ENCODE measurements at places on chromosomes 4 and X.

DNA sequence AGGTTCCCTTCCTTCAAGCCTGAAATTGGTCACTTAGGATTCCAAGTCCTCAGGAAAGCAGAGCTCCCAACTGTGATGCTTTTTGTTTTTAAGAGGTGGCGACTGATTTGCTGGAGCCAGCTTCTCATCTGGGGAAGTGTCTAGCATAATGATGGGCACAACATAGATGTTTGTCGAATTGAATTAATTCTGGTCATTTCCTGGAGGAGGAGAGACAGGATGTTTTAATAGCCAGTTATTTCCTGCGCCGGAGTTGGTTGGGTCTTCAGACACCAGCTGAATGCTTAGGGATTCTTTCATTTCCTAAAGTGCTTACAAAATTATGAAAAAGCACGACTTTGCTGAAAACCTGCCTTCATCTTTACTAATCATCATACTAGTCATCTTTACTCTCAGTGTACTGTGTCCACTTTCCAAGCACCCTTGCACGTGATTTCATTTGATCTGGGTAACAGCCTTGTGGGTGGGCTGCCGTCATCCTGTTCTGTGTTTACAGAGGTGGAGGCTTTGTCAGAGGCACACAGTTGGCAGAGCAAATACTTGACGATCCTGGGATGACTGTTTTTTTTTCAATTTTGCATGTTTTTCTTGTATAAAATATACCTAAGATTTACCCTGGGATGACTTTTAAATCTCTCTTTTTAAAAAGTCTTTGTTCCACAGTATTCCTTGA lies 49.5 kb downstream of the RGS12 start:
- DNase-seq: peak; percentile 85

- no peak for DNase-seq
These were observed 23.0 kb upstream of the GTPBP6 start for GRCh38 chrX:341541-342101.

DNA sequence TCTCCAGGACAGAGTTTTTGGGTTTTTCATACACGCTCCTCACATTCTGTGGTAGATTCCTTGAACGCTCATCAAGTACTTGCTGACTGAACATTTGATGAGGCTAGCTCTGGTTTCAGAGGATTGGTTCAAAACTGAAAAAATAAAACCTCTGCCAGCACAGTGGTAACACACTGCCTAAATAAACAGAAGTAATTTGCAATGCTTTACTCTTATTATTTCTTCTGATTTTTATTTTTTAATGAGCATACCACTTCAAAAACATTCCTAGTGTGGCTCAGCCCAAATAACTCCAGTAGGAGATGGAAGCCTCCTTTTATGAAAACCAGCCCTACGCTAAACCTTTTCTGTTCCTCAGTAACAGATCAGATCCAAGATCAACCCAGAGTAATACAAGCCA lies 72.0 kb upstream of the INTU start:
- DNase-seq: no peak

DNA sequence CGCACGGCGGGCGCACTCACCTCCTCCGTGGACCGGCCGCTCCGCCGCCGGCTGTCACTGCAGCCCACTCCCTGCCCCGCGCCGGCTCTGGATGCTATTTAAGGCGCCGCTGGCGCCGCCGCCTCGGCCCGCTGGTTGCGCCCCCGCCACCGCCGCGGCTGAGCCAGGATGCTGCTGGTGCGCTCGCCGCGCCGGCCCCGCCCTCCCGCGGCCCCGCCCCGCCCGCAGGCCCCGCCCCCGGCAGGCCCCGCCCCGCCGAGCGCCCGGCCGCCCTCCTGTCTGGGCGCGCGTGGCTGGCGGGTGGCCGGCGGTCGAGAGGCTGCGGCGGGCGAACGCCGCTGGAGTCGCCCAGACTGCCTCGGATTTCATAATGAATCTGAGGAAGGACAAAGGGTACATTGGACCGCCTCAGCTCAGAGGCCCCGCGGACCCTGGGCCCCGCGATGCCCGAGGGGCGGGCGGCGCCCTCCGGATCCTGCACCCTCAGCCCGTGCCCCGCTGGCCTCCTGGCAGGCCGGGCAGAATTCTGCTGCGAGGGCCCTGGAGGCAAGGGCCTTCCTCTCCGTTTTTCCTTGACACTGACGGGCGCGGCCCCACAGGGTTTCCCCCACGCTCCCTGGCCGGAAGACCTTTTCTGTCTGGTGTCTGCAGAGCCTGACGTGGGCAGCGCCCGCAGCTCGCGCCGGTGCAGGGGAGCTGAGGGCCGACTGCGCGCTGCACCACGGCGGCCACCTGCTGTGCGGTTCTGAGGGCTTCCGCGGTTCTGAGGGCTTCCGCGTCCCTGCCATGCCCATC lies at the start of gene ACSL1:
ACSL1 (minus strand) TSS at position 73 of the 795 bp plus-strand sequence. CDS start 22,454 bp downstream, outside the sequence.
- DNase-seq: peak; percentile 39

DNA sequence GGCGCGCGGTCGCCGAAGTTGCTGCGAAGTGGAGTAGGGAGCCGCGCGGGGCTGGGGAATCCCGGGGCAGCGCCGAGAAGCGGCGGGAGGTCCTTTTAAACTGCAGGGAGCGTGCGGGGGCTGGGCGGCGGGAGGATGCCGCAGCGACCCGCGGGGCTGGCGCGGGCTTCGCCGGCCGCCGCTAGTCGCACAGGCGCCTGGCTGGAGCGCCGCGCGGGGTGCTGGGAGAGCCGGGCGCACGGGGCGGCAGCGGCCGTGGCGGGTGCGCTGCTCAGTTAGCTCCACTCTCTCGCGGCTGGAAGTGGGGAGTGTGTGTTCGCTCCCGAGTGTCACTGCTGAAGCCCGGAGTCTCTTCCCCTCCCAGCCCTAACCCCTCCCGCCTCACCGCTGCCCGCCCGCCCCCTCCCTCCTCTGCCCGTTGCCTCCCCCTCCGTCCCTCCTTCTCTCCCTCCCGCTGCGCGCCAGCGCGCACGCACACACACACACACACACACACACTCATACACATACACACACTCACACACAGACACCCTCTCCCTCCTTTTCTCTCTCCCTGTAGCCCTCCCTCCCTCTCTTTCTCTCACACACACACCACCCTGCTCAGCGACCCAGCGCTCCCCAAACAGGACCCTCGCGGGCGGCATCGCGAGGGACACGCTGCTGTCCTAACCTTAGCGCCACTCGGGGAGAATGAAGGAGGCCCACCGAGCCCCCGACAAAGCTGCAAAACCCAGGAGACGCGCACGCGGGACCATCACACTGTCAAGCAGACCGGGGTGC lies at the start of gene NDNF:
NDNF (minus strand) TSS at position 312 of the 780 bp plus-strand sequence. CDS start 26,698 bp downstream, outside the sequence.
- DNase-seq: no peak

DNA sequence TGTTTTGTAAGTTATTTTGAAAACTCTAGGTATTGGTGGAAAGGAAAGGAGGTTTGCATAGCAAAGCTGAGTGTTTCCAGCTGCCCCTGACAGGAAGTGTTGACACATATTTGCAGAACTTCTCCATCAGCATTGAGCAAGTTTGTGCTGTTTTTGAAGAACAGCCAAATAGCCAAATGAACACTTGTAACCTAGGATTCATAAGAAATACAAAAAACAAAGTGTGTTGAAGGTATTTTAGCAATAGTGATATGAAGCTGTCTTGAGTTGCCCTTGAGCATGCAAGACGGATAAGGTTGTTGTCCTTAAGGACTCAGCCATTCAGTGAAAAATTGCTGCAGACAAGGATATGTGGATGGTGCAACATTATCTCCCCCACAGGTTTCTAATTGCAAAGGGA lies 68.3 kb upstream of the PGM2 start:
- DNase-seq: peak; percentile 44

Data from HepG2 (cell line).